ENCODE measurements at places on chromosomes 2 and 18.

- no peak for DNase-seq
Observed at GRCh38 chr2:11976073-11976472, 229.6 kb downstream of the LPIN1 start.

DNA sequence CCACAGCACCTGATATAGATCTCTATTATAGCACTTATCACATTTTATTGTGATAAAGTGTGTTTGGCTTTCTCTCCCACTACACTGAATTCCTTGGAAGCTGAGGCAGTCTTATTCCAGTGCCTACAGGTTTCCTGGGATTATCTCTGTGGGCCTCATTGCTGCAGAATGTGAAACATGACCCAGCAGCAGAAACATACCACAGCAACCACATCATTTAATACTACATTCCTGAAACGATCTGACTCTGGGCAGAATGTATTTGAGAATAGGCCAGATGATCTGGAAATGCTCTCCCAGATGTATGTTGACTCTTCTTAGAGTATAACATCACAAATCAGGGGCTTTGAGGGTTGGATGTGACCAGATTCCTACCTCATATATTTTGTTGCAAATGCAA lies 323.5 kb upstream of the TANK start:
- no peak for DNase-seq

DNA sequence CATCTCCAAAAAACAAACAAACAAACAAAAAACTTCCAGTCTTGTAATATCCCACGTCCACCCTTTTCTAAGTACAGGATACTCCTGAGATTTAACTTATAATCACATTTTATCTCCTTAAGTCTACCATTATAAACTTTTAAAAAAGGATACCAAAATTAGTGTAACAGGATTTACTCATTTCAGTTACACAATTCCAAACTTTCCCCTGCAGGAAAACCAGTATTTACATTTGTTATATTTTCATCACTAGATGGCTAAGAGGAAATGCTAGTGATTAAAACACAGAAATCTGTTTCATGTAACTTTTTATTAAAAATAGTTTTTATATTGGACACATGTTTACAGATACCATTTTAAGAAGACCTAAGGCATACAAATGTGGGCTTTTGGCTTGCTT lies 27.5 kb downstream of the CFAP36 start:
- DNase-seq: no peak

DNA sequence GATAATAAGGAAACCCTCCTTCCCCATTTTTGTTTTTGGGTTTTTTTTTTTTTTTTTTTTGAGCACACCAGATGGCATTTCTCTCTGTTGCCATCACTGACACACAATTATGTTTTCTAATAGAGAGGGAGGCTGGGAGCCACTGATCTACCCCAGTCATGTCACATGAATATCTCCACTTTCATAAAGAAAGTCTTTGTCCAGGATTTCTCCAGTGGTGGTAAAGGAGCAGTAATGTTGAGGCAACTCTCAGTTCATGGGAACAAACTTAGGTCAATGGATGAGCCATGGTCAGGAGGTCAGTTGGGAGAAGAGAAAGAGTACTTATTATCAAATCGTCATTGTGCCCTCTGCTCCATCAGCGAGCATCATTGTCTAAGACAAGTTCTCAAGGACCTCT lies 603.7 kb downstream of the ARHGAP15 start:
- DNase-seq: no peak

DNA sequence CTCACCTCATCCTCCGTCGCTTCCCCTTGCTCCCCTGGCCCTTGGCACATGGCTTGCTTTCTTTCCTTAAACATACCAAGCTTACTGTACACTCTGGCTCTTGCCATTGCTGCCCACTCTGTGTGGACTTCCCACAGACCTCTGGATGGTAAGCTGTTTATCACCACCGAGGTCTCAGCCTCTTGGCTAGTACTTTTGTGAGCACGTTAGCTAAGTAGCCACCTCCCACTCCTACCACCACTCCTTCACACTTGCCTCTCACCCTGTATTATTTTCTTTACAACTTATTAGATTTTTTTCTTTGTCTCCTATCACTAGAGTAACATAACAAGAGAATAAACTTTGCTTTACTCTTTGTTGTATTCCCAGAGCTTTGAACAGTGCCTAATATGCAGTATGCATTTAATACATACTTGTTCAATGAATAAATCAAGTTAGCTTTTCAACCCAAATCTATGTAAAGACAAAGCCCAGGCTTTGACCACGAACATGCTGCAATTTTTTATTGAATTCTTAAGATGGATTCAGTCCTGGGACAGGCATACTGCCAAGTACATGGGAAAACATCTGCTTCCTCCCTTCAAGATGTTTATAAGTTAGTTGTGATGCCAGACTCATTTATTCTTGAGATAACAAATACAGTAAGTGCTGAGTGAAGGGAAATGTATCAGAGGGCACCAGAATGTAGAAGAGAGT lies 25.0 kb upstream of the MSGN1 start:
- DNase-seq: no peak

DNA sequence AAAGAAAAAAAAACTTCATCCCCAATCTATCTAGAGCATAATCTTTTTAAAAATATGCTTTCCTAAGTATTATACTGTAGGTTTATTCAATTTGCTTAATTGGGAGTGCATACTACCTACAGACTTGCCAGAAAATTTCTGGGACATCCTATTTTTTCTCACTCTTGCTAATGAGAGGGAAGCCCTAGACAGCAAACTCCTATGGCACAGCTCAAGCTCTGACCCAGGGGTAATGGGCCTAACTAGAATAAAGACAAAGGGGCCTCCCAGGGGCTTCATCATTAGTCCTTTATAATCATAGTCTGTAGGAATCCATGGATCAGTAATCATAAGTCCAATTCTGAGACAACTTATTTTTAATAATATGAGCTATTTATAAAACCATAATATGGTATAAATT lies 142.6 kb upstream of the ITGA4 start:
- DNase-seq: no peak

- no peak for DNase-seq
Observed at GRCh38 chr2:75925331-75926024, 214.8 kb upstream of the GCFC2 start.

GRCh38 chr2:74119339-74119738 lies 28.4 kb downstream of the BOLA3 start:
- DNase-seq: no peak

DNA sequence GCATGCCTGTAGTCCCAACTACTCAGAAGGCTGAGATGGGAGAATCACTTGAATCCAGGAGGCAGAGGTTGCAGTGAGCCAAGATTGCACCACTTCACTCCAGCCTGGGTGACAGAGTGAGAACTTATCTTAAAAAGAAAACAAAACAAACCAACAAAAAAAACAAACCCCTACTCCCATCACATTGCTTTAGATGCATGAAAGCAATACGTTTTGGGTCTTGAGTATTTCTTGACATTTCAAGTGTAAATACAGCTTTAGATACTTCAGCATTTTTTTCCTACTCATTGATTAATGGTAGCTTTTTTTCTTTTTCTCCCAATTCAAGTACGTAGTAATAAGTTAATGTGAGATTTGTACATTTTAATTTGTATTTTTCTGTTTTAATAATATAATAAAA lies 20.3 kb downstream of the RASGRP3 start:
- DNase-seq: no peak

- no peak for DNase-seq
Observed at GRCh38 chr2:117512307-117512706, 302.2 kb upstream of the DDX18 start.

GRCh38 chr2:119222863-119223520 lies 642 bp upstream of the STEAP3 start:
- DNase-seq: no peak

DNA sequence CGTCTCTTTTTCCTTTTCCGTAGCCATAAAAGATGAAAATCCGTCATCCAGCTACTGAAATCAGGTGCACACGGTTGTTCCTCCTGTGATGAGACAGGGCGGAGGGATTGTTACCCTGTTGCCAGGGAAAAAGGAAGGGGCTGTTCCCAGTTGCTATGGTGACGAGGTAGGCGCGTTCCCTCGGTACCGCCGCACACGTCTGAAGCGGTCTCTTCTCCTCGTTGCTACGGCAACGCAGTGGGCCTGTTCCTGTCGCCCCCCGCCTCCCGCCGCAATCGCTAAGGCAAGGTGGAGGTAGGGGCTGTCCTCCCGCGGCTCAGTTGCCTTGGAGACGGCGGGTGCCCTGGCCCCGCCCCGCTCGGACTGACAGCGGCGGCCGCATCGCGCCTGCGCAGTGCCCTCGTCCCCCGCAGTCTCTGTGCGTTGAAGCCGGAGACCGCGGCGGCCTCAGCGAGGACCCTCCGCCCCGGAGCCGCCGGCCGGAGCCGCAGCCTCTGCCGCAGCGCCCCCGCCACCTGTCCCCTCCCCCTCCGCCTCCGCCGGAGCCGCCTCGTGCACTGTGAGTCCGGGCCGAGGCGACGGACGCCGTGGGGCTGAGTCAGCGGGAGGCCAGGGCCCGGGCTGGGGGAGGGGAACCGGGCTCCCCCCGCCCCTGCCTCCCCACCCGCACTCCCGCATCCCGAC lies at the start of gene MAPRE3:
TSS of gene MAPRE3 (plus strand) at position 394 of the 684 bp plus-strand sequence. CDS start 51,582 bp downstream, outside the sequence.
- peak; percentile 95 for DNase-seq

GRCh38 chr18:26135548-26135947 lies 1.9 kb downstream of the PSMA8 start:
- no peak for DNase-seq

GRCh38 chr2:122542236-122542635 lies 786.8 kb downstream of the TSN start:
- DNase-seq: no peak

DNA sequence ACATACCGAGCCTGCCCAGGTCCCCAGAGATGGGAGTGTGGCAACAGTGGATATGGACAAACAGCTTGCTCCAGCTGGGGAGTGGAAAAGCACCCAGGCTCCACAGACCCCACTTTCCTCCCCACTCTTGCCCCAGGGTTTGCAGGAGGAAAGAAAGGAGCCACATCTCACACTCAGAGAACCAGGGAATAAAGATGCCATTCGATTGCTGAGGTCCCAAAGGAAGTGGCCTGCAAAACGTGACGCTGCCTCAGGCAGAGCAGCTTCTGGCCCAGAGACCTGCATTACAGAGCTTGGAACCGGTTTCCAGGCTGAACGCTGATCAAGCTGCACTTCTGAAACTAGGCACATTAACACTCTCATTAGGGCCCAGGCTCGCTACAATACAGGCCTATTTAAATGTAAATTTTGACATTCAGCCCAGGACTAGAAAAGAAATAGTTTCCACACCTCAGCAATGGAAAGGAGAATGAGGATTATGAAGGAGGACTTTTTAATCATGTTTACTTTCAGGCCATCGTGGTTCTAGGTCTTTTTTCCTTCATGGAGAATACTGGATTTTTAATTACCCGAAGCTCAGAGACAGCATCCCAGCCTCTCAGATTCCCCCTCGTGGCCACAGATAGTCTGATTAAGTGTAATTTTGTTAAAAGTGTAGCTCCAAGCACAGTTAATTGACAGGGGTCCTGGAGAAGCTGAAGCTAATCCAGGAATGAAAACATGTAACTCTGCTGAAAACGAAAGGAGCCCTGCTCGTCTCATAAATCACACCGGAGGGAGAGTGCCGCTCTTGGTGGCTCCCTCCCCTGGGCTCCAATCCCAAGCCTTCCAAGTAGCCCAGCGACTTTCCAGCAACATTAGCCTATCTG lies 221.3 kb upstream of the RAB6C start:
- no peak for DNase-seq

DNA sequence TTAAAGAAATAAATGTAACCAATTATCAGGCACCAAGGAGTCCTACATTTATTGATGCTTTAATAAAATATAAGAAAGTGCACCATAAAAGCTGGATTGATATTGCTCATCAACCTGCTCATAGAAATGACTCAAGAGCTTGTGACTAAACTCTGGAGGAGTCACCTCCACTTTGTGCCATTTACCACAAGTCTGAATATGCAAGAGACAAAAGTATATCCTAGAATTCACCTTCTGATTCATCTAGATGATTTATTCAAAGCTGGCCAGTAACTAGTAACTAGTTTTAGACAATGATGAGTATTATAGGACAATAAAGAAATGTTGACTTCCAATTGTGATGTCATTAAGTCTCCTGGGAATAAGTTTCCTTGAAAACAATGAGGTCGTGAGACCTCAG lies 146.0 kb upstream of the SOX11 start:
- DNase-seq: no peak

- no peak for DNase-seq
Observed at GRCh38 chr2:56476509-56477071, 292.8 kb downstream of the CCDC85A start.

DNA sequence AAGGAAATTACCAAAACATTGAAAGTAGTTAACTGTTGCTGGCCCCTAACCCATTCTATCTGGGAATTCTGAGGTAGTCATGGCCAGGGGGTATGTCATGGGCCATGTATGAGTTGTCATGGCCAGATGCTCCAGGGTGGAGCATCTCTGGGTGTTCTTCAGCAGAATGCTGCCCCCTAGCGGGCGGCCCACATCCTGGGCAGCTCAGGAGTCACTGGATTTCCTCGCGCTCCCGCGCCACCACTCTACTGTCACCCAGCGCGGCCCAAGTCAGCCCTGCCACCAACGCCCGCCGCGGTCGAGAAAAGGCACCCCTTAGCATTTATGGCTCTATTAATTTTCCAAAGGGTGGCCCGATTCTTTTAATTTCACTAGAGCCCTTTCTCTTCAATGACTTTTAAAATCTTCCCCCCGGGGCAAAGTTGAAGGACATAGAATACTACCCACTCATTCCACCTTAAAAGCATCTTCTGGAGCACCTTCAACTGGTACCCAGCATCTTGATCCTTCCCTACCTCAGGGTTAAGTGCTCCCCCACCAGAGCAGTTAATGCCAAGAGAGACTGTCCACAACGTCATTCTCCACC lies 41.6 kb downstream of the PKDCC start:
- DNase-seq: peak; percentile 89

DNA sequence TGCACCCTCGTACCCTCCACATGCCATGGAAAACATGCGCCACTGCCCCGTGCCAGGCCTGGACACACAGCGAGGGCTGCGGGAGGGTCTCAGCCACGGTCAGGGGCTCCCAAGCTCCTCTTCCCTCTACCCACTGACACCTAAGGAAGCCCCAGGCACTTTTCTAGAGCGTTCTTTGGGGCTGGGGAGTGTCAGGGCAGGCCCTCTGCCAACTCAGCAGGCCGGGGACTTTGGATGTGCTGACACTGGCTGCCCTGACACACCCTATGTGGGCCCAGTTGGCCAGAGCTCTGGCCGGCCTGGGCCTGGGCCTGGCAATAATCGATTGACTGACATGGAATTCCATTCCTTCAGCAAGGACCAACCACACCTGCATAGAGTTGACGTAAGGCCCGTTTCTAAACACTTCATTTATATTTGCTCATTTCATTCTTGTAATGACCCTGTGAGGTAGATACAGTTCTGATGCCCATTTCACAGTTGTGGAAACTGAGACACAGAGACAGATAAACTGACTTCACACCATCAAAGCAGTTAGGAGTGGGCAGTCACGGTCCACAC lies 70.5 kb downstream of the ZFP36L2 start:
- peak; percentile 14 for DNase-seq

GRCh38 chr2:78707776-78708386 lies 317.6 kb upstream of the REG3G start:
- no peak for DNase-seq

DNA sequence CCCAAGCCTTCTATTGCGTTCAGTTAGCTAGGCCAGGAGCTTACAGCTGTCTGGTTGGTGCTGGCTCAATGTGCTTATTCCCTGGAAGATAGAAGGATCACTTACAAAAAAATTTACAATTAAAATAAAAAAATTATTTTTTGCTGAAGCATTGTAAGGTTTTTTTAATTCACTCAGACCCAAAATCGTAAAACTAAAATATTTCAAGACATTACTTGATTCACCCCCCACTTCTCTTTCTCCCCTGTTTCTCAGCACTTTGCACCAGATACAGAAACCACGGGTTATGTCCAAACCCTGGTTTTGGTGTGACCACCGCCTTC lies 911 bp upstream of the PTPRM start:
- no peak for DNase-seq
